ENCODE measurements at places on chromosomes 5 and 9.

- peak; percentile 65 for DNase-seq
- no peaks in the 10 kb centered on the region for H3K27me3 ChIP-seq
- H3K36me3 ChIP-seq: no peaks in the 10 kb centered on the region
- peak overlapping the region; percentile 78 for H3K27ac ChIP-seq
- H3K4me3 ChIP-seq: peak overlapping the region; percentile 86
These were observed 456.0 kb downstream of the RAB3C start for GRCh38 chr5:59038798-59039295.

DNA sequence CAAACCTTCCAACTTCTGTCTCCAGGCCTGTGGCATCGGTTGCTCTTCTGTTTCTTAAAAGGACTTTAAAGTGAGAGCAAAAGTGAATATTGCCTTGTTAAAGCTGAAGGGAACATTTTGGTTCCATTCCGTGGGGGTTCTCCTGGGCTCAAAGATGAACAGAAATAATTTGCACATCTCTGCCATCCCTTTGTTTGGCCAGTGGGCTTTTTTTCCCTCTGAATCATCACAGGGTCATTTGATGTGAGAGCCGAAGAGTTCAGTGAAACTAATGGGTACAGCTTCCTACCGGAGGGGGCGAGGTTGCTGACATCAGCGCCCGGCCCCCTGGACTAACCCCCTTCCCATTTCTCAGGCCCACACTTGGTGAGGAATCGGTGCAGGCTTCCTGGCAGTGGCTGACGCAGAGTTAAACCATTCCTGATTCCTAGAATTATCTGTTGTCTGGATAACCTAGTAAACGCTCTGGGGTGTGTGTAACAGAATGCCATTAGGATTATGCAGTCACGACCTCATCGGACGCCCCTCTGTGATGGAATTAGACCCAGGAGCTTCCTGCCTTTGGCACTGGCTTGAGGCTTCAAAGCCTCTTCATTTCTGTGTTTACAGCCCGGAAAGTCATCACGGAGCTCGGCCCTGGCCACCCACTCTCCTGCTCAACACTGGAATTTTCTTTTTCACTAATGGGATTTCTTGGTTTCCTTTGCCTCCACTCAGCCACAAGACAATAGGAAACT, 61.6 kb upstream of the RPL26L1 start:
- no peak overlapping the region for H3K4me3 ChIP-seq
- no peaks in the 10 kb centered on the region for H3K27me3 ChIP-seq
- peak overlapping the region; percentile 88 for H3K27ac ChIP-seq
- H3K4me1 ChIP-seq: peaks cover 42% of the 10 kb centered on the region
- H3K36me3 ChIP-seq: peaks cover 56% of the 10 kb centered on the region
- peak; percentile 69 for DNase-seq

DNA sequence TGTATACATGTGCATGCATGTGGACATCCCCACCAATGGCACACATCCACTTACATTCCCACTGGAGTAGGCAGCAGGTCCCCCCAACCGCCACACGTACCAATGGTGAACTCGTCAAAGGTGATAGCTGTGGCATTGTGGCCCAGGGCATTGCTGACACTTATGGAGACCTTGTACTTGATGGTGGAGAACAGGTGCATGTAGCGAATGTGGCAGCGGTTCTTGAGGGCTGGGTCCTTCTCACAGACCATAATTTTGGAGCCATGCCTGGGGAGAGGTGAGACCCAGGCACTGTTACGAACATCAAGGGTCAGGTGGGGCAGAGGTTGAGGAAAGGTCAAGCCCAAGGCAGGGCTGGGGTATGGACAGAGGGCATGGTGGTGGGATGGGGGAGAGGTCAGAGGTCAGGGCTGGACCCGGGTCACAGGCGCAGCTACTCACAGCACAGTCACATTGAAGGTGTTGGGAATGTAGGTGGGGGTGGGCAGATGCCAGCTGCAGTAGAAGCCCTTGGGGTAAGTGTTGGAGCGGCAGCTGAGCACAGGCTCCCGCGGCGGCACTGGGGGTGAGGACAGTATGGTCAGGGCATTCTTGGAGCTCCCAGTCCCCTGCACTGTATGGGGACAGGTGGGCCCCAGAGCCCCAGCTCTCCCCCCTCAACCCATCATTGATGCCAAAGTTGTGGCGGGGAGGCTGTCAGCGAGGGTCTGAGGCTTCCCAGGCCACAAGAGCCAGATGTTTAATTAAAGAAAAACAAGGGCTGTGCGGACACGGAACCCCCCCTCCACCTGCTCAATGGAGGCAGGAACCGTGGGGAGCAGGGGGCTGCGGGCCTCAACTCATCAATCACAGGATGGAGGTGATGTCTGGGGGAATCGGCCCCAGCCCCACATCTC, 31.9 kb downstream of the CNTFR start:
- peaks cover 76% of the 10 kb centered on the region for H3K36me3 ChIP-seq
- no peak overlapping the region for H3K4me3 ChIP-seq
- no peak for DNase-seq
- no peak overlapping the region for H3K27ac ChIP-seq
- no peaks in the 10 kb centered on the region for H3K27me3 ChIP-seq
- H3K4me1 ChIP-seq: peaks cover 41% of the 10 kb centered on the region

GRCh38 chr5:145982572-145983318, 46.4 kb downstream of the SH3RF2 start:
- no peak overlapping the region for H3K4me3 ChIP-seq
- no peak overlapping the region for H3K27ac ChIP-seq
- H3K36me3 ChIP-seq: no peaks in the 10 kb centered on the region
- H3K4me1 ChIP-seq: no peaks in the 10 kb centered on the region

DNA sequence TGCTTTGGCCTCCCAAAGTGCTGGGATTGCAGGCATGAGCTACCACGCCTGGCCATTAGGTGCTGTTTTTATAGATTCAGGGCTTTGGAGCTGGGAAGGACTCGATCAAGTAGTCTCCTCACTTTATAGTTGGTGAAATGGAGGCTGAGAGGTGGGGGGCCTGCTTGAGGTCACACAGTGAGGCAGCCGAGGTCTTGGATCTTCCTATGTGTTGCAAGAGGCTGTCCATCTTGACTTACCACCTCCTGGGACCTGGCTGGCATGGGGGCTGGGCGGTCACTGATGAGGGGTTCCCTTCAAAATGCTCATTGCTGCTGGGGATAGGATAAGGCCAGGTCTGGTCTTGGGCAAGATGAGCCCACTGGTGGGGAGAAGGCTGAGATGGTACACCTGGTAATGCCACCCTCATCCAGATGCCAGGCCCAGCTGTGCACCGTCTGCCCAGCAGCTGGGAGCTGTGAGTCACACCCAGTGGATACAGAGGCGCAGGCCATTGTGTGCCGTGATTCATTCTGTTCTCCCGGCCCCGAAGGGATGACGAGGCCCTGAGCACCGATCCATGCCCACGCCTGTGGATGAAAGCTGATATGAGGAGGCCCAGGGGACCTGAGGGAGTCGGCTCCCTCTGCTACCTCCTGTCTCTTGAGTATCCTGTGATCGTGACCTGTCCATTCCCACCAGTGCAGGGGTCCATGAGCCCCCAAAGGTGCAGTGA, 10.5 kb upstream of the NDST1 start:
- H3K27me3 ChIP-seq: no peaks in the 10 kb centered on the region
- H3K4me3 ChIP-seq: no peak overlapping the region
- peaks cover 60% of the 10 kb centered on the region for H3K4me1 ChIP-seq
- H3K27ac ChIP-seq: no peak overlapping the region
- H3K36me3 ChIP-seq: peaks cover 34% of the 10 kb centered on the region

GRCh38 chr5:37815913-37816312, 23.9 kb downstream of the GDNF start:
- no peaks in the 10 kb centered on the region for H3K4me1 ChIP-seq
- no peak overlapping the region for H3K27ac ChIP-seq
- no peaks in the 10 kb centered on the region for H3K36me3 ChIP-seq
- H3K27me3 ChIP-seq: no peaks in the 10 kb centered on the region
